ENCODE measurements at places on chromosomes 16 and 17. TPM values are rescaled to one million over a fixed set of nuclear protein-coding genes. Genes with fewer than 3 reads are reported as not detected.

- DNase-seq, result no peak
These were observed 992 bp downstream of the NLRC3 start for GRCh38 chr16:3576211-3576610.

GRCh38 chr16:81590714-81591544, 146.3 kb downstream of the CMIP start:
- DNase-seq, result no peak

DNA sequence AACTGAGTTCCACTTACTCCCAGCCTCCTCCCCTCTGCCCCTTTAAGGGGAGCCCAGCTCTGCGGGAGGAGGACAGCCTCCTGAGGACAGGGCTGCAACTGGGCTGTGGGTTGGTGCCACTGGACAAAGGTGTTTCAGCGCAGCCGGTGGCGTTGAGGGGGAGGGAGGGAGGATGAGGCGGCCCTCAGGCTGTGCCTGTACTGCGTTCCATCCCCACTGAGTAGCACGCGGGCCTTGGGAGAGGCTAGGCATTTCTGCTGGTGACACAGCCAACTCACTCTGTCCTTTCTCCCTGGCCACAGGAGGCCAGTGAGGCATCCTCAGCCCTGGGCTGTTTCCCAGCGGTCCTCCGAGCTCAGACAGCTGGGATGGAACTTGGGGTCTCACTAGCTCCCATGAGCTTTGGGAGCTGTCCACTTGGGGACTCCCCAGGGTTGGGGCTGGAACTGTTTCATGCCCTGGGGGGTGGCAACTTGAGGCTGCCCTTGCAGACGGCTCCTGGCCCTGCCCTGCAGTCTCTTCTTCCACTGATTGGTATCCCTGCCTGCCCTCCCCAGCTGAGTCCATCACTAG, 70.5 kb downstream of the MPRIP start:
- DNase-seq, result no peak

DNA sequence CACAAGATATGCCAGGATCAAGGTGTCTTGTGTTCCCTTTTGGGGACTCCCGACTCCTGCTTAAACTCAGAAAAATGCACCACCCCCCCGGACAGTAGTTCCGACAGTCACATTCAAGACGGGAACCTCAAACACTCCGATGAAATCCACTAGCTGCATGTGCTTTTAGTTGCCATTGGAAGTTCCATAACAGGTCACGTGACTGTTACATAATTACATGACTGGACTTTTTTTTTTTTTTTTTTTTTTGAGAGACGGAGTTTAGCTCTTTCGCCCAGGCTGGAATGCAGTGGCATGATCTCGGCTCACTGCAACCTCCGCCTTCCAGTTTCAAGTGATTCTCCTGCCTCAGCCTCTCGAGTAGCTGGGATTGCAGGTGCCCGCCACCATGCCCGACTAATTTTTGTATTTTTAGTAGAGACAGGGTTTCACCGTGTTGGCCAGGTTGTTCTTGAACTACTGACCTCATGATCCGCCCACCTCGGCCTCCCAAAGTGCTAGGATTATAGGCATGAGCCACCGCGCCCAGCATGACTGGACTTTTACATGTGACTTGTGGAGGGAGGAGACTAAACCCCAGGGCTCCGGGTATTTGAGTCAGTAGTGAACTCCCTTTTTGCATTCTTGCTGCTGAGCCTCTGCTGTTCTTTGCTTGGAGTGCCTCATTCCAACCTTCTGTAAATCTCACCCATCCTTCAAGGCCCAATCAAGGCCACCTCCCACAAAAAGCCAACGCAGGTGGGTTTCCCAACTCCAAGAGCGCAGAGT, 1.6 kb downstream of the SIRT7 start:
- no peak for DNase-seq

- no peak for DNase-seq
These were observed 434.6 kb upstream of the MON1B start for GRCh38 chr16:76756423-76756822.

DNA sequence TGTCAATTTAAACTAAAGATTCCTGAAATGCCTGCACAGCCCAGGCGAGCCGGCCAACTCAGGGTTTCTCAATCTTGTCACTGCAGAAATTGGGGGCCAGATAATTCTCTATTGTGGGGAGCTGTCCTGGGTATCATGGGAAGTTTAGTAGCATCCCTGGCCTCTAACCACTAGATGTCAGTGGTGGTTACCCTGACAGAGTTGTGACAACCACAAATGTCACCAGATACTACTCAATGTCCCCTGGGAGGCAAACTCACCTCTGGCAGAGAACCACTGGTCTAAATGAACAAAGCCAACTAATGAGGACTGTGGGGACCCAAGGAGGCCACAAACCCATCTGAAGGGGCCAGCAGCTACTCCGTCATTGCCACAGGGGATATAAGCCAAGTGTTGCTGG, 90.9 kb downstream of the MYH11 start:
- DNase-seq, result no peak

DNA sequence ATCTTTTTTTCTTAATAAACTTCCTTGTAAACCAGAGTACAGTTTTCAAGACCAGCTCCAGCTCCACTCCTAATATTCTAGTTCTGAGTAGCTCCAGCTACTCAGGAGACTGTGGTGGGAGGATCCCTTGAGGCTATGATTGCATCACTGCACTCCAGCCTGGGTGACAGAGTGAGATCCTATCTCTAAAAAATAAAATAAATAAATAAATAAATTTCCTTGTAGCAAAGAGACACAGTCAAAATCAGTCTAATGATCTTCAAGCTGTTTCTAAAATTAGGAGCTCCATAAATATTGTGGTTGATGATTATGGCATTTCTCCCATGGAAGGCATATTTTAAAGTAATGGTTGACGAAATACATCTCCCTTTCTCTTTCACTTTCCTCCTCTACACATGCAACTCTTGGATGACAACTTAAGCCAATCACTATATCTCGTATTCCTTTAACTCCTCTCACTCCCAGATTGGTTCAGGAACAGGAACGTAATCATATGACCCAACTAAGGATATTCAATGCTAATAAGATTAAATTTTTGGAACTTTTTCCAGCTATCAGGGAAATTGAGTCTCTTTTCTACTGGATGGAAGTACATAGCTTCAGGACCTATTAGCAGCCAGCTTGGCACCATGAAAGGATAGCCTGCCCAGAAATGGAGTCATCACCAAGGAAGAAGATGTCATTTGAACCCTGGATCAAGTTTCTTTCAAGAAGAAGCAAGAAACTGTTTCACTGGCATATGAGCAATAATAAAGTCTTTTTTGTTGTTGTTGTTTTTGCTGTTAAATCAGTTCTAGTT, 42.1 kb upstream of the TAOK1 start:
- no peak for DNase-seq

The GRB7 gene
- polyA plus RNA-seq, result 0.14 TPM

The PRAC1 gene
- not detected for polyA plus RNA-seq

The NFATC2IP gene
- 34.0 TPM for polyA plus RNA-seq

The MAP3K3 gene
- polyA plus RNA-seq, result 17.3 TPM

All from spleen (tissue), 13 donors.